ENCODE measurements at places on chromosomes 5 and 9.

DNA sequence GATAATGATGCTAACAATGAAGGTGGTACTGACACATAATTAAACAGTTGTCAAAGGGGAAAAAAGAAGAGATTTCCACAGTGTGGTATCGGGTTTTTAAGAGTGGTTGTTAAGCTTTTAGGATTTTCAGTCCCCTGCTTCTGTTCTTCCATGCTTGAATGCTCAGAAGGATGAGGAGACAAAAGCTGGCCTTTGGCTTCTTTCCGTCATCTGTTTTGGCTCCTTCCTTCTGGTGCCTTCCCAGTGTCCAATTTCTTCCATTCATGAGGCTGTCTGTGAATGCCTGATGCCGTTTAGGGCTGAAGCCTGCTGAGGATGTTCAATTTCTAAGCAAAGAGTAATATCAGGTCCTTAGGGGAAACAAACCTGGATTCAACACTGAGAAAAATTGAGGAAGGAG lies 179.6 kb upstream of the GLRA1 start:
- DNase-seq, result no peak

- DNase-seq, result peak; percentile 84
Measured at GRCh38 chr5:32785611-32786254, 74.6 kb downstream of the NPR3 start.

GRCh38 chr9:26955222-26955903 lies 849 bp upstream of the IFT74 start:
- DNase-seq, result no peak

DNA sequence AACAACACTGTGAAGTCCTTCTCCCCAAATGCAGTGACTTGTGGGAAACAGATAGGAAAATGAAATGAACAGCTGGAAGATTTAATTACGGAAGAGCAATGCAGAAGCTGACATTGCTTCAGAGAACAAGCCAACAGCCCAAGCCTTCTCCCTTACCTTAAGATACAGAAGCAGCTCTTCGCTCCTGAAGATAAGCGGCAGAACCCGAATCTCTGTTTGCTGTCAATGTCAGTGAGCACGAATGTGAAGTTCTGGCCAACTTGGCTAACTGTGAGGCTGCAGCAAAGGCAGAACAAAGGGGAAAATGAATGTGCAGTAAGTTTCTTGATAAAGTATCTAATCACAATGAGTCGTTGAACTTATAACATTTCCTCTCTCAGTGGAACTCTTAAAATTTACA lies 172.4 kb downstream of the DENND1A start:
- DNase-seq, result no peak

DNA sequence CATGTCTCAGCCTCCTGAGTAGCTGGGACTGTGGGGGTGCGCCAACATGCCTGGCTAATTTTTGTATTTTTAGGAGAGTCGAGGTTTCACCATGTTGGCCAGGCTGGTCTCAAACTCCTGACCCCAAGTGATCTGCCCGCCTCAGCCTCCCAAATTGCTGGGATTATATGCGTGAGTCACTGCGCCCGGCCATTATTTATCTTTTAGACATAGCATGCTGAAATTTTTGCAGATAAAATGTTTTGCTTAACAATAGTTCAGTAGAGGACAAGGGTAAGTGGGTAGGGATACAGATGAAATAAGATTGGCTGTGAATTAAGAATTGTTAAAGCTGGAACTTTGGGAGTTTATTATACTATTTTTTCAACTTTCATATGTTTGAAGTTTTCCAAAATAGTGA lies 150.8 kb upstream of the GRHPR start:
- no peak for DNase-seq

DNA sequence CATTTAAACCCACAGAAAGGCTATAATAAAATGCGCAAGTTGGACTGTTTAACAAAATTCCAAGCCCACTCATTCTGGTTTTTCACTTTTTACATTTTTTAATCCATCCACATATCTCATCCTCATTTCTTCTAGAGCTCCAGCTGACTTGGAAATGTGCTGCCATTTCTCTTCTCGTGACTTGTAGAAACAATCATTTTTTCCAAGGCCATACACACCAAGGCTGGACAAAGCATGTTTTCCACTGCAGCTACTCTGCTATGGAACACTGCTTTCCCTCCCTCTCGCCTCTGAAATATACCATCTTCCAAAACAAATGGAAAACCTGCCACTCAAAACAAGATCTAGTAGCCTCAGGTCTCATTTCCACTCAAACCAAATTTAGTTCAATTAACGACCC lies 141.1 kb downstream of the ESM1 start:
- DNase-seq, result no peak

DNA sequence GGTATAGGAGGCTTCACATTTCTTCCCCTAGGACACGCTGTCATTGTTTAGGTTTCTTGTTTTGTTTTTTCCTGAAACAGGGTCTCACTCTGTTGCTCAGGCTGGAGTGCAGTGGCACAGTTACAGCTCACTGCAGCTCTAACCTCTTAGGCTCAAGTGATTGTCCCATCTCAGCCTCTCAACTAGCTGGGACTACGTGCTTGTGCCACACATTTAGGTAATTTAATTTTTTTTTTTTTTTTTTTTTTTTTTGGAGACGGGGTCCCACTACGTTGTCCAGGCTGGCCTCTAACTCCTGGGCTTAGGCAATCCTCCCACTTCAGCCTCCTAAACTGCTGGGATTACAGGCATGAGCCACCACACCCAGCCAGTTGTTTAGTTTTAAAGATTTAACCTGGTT lies 66.2 kb downstream of the EXOSC2 start:
- no peak for DNase-seq

GRCh38 chr5:179889885-179890284 lies 17.8 kb downstream of the TBC1D9B start:
- DNase-seq, result no peak

GRCh38 chr5:114192108-114192507 lies 169.8 kb upstream of the KCNN2 start:
- no peak for DNase-seq

DNA sequence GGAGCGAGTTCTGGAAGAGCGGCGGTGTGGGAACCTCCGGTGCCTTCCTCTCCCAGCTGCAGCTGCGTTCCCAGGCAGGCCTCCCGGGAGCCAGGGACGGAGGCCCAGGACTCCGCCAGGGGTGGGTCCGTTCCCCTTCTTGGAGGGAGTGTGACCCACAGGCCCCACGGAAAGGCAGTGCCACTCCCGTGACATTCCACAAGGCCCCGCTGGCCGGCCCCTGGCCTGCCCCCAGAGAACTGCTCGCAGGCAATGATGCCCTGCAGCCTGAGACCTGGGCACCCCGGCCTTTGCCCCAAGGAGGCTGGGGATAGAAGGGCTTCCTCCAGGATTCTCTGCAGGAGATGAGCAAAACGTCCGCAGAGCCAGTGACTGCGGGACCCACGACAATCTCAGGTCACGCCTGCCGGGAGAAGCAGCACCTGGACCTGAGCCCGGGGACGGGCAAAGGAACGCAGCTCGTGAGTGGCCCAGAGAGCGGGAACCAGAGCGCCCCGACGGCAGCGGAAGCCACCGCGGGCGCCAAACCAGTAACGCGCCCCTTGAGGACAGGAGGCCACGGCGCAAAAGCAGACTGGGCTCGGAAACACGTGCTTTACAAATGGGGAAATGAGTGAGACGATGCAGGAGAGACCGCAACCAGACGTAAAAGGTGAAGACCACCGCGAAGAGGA lies 9.3 kb downstream of the OBP2B start:
- no peak for DNase-seq

- DNase-seq, result peak; percentile 50
Measured at GRCh38 chr5:13831351-13831750, 113.1 kb downstream of the DNAH5 start.

GRCh38 chr9:86867804-86868313 lies 79.4 kb downstream of the GAS1 start:
- DNase-seq, result peak; percentile 81

DNA sequence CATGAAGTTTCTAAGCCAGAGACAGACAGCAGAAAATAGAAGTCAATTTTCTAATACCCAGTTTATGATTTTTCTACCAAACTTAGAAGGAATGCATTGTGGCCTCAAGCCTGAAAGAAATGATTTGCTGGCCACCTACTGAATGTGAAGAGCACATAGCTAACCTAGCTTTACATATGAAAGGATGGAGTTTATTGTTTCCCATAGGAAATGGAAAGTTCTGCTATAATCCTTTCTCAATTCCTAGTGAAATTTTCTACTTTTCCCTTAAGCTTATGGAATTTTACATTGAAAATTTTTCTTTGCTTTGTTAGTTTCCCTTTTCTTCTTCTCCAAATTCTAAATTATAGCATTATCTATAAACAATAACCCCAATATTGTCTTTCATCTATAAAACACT lies 110.1 kb downstream of the TMEM167A start:
- no peak for DNase-seq

DNA sequence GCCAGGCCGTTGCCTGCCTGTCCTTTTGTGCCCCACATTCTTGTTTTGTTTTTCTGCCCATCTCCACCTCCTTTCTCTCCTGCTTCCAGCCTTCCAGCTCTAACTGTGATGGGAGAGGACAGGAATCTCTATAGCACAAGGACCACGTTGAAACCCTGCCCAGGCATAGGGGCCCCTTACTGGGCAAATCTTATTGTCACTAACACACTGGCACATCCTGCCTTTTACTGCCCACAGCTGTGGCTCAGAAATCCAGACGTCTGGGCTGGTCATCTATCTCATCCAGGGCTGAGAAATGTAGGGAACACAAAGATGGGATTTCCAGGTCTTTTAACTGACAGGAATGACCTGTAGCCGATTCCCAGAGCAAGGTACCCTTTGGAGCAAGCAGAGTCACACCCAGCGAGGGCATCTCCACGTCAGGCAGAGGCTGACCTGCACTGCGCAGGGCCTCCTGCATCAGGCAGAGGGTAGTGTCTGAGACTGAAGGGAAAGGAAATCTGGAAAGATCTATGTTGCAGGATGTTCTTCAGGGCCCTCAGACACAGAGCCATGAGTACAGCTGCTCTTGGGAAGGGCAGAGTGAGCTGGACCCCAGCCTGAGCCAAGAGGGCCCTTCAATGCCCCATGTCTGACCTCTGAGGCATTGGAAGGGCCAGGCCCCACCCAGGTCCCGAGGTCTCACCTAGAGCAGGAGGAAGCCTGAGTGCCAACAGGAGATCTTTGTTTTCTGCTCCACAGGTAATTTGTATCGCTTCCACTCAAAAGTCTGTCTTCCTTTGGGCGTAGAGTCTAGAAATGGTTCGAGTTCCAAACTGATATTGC lies 278.8 kb downstream of the FSTL4 start:
- no peak for DNase-seq

DNA sequence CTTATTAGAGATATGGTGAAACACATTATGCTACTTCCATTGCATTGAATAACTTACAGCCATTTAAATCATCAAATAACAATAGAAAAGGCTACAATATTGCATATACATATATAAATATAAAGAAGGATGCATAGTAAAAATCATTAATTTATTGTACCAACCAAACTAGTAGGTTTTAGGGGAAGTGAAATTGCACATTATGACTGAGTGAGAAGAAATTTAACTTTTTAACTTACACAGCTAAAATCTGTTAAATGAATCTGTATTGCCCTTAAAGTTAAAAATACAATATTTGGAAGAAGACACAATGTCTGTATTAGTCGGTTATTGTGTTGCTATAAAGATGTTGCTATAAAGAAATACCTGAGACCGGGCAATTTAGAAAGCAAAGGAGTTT lies 2073.7 kb upstream of the ACO1 start:
- DNase-seq, result no peak

- peak; percentile 67 for DNase-seq
Measured at GRCh38 chr5:179805529-179806249, 977 bp downstream of the MGAT4B start.

DNA sequence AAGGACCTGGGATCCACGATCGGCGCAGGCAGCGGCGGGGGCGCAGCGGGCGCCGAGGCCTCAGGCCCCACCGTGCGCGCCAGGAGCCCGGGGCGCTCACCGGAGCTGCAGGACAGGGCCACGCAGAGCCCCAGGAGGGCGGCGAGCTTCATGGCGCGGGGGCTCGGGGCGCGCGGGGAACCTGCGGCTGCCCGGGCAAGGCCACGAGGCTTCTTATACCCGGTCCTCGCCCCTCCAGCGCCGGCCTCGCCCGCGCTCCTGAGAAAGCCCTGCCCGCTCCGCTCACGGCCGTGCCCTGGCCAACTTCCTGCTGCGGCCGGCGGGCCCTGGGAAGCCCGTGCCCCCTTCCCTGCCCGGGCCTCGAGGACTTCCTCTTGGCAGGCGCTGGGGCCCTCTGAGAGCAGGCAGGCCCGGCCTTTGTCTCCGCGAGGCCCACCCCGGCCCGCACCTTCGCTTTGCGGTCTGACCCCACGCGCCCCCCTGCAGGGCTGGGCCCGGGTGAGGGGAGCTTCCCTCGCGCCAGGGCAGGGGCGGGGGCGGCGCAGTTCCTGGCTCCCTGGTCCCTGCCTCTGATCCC lies at the start of gene SCGB3A1:
Gene SCGB3A1, minus strand, starts transcription at position 189 of the 577 bp plus-strand sequence. Its CDS starts 37 bp downstream, at position 152.
- peak; percentile 40 for DNase-seq

- peak; percentile 91 for DNase-seq
Measured at GRCh38 chr9:85224729-85225128, 517.0 kb downstream of the AGTPBP1 start.

- peak; percentile 83 for DNase-seq
Measured at GRCh38 chr5:160173-160510, 31.2 kb upstream of the LRRC14B start.
